ENCODE measurements at places on chromosomes 11 and 22.

- no peak for DNase-seq
Measured at GRCh38 chr11:105399511-105399910, 210.4 kb upstream of the GRIA4 start.

GRCh38 chr11:15927864-15928217, 428.5 kb downstream of the SOX6 start:
- no peak for DNase-seq

DNA sequence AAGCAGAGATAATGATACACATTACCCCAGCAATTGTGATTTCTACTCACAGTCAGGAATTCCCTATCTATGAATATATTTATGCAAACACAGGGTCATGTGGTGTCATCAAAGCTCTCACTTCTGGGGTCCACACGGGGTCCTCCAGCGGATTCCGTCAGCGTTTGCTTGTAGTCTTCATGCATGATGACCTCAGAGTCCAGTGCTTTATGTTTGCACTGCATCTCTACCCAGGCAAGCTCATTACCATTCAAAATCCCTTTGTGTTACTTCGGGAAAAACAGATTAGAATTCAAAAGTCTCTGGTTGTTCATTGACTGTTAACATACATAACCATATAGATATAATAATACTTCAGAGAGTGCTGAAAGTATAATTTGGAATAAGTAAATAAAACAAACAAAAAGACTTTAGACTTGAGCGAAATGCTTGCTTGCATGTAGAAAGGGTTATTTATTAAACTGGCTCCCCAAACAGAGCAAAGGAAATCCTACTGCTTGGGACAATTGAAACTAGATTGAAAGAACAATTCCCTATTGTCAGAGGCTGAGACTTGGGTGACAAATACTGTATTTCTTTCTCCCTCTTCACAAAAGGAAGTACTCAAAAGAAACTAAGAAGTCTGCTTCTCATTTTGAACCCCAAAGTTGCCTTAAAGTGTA, 423.1 kb downstream of the ETS1 start:
- DNase-seq = no peak

DNA sequence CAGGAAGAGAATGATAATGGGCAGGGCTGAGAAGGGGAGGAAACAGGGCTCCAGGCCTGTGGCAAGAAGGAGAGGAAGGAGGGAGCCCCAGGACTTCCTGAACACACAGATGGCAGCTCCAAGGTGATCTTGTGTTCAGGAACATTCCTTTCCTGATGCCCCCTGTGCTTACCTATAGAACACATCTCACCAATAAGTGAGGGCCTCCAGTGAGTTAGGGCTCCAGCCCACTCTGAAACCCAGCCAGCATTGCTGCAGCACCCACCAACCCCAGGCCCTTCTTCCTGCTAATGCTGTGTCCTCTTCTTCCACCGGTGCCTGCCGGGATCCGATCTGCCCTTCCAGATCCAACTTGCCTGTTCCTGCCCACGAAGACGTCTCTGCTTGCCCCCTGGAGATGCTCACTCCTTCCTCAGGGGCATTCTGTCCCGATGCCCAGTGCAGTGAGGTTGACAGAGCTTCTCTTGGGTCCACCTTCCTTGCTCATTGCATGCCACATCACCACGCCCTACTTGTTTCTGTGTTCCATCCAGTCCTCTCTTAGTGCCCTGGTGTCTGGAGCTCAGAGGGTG, 17.4 kb downstream of the ANKK1 start:
- no peak for DNase-seq

DNA sequence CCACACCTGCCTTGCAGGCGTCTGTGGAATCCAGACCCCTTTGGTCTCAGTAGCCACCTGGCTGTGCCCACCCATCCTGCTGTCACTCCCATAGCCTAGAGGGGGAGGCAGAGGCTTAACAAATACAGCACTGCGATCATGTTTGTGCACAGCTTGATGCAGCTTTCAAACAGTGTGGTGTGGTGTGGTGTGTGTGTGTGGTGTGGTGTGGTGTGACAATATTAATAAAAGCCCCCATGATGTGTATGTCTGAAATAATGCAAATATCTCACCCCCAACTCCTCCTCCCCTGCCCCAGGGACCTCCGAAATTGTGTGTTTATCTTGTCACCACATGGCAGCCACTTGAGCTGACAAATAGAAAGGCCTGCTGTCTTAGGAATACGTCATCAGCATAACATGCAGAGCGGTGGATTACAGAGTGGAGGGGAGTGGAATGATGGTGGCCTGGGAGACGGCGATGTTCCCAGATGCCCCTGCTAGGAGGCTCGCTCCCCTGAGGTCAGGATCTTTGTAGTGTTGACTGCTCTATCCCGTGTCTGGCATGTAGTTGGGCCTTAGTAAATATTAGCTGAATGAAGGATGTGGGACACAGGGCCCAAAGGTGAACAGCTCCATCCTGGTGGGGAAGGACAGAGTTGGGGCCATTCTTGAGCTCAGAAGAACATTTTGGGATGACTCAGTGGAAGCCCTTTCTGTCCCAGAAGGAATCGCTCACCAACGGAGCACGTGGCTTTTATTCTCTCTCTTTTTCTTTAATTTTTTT, 2.8 kb downstream of the PDXP start:
- no peak for DNase-seq

- no peak for DNase-seq
Measured at GRCh38 chr11:119585043-119585781, 143.8 kb downstream of the NECTIN1 start.

All from activated CD8-positive, alpha-beta memory T cell treated with anti-CD3 and anti-CD28 coated beads for 1 hour (primary cell).